Choroid plexus epithelial cell (primary cell): ENCODE measurements at places on chromosomes 4 and X.
A peak's percentile ranks its signal among the peaks of the same experiment; 100 is the strongest.

GRCh38 chr4:137514406-137515111, 17.7 kb downstream of the PCDH18 start:
- no peak for DNase-seq

DNA sequence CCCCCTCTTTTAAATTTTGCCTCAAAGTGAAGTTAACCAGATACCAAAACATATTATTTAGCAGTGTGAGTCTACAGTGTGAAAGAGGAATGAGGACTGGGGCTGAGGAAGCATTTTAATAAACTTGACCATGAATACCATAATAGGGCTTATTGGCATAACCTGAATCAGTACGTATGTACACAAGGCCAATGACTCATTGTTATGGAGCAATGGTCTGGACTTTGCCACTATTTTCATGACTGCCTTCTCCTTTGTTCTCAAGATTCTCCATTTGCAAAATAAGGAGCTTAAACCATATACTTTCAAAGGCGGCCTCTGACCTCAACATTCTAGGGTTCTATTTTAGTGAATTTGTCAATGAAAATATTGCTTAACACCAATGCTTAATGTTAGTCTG, 102.8 kb upstream of the OR13H1 start:
- no peak for DNase-seq

GRCh38 chr4:3765271-3766035, 732 bp upstream of the ADRA2C start:
- peak; percentile 43 for DNase-seq

- peak; percentile 96 for DNase-seq
Measured at GRCh38 chr4:168634276-168634802, 137.5 kb downstream of the PALLD start.

DNA sequence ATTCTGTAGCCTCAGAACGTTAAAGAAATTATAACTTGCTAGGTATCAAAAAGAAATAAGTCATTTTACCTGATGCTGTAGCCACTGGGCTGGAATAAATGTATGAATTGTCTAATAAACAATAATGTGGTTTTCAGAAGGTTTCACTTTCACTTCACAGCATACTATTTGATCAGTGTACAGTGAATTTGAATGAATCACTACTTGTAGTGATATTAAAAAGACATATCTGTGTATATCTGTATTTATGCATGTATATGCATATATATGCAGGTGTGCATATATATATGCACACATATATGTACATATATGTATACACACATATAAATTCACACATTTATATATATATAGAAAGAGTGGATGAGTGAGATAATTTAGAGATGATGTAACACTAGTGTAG, 440.0 kb upstream of the PCDH10 start:
- DNase-seq, result no peak

DNA sequence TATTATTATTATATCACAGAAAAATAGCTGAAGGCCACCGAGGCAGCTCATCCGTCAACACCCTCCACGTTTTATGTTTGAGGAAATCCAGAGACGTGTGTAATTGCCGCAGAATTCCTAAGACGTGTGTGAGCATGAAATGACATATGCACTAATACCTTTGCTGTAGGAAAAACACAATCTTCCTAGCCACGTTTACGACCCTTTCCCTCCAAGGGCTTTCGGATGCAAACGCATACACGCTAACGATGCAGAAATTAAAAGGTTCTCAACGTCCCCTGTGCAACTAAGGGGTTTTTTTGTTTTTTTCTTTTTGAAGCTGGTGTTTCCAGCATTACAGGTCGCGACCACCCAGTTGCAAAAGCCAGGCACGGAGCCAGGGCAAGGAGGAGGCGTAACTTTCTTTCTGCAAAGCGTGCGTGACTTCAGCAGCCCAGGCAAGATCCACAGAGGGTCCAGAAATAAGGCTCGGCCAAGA, 33.8 kb downstream of the CRLF2 start:
- peak; percentile 6 for DNase-seq

GRCh38 chr4:156915221-156915620, 56.4 kb downstream of the PDGFC start:
- no peak for DNase-seq

GRCh38 chr4:56973336-56973735, 4.1 kb downstream of the NOA1 start:
- DNase-seq, result no peak

DNA sequence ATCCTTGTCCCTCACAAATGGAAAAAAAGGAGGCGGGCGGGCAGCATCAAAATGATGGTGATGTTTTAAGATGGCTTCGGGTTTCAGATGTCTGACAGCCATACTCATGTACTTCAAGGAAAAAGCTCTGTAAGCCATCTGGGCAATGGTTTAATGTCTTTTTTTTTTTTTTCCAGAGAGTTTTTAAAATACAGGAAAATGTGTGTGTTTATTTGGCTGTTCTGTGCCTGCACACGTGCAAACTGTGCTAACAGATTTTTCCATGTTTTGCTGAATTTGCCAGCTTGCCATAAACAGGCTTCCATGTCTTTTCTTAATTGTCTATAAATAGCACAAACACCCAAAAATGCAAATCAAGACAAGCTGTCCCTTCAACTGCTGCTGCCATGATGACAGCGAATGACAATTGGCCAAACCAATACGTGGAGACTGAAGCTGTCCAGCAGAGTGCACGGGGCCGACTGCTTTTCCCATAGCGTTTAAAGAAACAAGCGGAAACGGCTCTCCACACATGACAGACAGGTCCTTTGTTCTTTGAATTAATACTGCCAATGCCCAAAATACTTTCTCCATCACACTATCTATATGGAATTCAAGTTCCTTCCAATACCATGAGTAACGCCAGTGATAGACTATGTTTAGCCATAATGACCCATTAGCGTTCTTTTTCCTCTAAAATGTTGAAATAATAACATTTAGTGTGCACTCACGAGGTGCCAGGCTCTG, 35.7 kb downstream of the AFAP1 start:
- DNase-seq, result peak; percentile 71

DNA sequence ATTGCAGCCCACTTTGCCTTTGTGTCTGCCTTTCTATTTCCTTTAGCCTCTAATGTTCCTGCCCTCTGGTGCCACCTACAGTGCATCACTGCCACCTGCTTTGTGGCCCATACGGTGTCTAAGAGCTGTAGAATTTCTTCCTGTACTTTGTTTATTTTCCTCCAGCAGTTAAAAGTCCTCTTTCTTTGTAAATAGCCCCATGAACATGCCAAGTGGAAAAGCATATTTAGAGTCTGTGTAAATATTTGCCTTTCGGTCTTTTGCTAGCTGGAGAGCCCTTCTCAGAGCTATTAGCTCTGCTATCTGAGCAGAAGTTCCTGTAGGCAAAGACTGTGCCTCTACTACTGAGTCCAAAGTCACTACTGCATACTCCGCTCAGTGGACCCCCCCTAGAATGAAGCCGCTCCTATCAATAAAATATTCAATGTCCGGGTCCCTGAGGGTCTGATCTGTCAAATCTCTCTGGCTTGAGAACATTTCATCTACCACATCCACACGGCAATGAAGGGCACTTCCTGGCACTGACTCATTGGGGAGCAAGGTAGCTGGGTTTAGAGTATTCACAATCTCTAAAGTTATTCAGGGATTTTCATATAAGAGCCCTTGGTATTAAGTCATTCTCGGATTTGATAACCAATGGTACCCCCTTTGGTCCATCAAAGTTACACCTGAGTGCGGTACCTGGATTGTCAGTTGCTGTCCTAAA, 36.3 kb downstream of the SULT1E1 start:
- DNase-seq, result peak; percentile 81

DNA sequence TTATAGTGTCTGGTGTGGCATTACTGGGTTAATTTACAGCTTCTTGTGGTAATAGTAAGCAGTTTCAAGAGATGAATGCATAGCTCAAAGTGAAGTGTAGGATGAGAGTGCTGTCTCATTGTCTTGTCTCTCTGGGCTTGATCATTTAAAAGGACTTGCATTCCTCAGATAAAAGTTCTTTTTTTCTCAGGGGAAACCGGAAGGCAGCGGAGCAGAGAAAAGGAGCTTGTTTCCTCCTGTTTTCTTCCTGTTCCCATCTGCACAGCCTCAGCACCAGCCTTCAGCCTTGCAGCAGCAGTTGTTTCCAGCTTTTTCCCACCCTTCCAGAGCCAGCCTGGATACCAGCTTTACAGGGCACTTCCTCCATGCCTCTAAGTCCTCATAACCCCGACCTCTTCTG, 61.4 kb upstream of the LGI2 start:
- DNase-seq, result no peak

DNA sequence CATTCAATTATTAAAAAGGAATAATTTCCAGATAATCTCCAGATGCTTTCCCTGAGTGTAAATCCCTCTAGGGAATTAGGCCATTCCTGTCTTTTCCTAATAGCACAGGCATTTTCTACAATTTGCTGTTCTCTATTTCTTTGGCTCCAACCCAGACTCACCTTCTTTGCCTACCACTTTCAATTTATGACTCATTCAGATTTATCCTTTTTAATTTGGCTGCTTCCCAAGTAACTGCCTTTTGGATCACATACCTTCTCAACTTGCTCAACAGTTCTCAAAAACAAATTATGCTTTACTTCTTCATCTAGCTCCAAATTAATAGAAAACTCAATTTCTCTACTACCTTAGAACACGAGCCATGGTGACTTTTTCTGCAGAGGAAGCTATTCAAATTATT, 1166.3 kb upstream of the PCDH7 start:
- peak; percentile 8 for DNase-seq

DNA sequence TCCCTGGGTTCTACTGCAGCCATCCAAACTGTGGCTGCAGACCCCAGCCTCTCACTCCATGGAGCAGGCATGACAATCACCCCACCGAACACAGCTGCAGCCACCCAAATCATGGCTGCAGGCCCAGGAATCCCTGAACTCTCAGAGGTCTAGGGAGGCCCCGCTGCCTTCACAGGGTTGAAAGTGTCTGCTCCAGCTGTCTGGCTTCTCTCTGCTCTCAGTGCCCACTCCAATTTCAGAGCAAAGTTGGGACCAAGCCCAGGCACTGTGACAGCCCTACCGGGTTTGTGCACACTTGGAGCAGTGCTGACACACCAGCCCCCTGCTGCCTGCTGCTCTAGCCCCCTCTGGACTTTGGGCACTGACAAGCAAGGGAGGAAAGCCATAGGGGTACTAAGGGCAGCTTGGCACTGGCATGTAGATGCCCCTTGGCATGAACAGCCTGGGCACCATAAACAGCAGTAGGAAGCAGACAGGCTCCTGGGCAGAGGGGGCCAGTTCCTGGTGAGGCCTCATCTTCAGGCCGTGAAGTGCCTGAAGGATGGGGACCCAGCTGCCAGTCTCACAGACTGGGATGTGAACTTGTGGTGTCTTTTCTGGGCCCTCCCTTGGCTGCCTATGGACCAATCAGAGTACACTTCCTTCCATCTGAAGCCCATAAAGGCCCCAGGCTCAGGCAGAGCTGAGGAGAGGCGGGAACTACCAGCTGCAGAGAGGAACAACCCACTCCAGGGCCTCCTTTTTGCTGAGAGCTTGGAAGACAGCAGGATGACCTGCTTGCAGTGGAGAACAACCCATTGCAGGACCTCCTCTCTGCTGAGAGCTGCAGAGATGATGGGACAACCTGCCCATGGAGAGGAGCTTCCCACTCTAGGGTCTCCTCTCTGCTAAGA, 68.8 kb downstream of the TECRL start:
- DNase-seq, result no peak

- DNase-seq, result no peak
Measured at GRCh38 chr4:14855719-14856061, 146.6 kb upstream of the CPEB2 start.

GRCh38 chrX:79721234-79721633, 293.3 kb upstream of the TBX22 start:
- no peak for DNase-seq

GRCh38 chrX:153783378-153784013, 2.7 kb downstream of the SRPK3 start:
- no peak for DNase-seq

DNA sequence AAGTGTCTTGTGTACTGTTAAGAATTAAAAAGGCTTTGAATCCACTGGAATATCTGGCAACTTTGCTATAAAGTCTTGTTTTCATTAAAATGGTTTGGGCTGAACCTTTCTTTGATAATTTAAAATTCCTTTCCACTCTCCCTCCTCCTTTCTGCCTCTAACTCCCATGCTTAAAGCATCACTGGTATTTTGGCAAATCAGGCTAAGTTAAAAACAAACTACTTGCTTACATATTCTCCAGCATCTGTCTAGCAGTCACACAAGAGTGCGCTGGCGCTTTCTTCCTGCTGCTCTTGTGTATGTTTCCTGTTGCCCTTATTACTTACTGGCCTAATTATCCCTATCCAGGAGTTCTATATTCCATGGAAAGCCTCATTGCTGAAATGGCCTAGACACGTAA, 136.6 kb downstream of the VEGFC start:
- DNase-seq, result no peak

DNA sequence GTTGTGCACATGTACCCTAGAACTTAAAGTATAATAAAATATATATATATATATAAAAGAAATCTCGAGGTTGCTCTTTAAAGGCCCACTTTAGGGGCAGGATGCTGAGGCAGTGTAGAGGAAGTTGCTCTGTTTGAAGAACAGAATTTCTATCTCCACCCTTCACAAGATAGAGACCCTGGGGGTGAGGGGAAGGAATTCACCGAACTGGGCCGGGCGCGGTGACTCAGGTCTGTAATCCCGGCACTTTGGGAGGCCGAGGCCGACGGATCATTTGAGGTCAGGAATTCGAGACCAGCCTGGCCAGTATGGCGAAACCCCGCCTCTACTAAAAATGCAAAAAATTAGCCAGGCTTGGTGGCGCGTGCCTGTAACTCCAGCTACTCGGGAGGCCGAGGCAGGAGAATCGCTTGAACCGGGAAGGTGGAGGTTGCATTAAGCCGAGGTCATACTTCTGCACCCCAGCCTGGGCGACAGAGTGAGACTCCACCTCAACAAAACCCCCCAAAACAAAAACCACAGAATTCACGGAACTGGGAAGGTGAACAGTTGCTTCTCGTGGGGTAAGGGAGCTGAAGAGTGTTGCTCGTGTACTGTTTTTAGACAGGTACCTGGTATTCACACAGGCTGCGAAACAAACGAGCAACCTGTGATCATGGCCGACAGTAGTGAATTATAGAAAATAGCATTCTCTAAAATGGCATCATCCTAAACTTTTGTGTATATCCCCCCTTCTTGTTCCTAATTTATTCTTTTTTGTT, 6.2 kb downstream of the PLAC8 start:
- no peak for DNase-seq

GRCh38 chr4:132445386-132445785, 703.7 kb upstream of the PCDH10 start:
- no peak for DNase-seq

- DNase-seq, result peak; percentile 89
Measured at GRCh38 chr4:76758290-76758882, 139.6 kb downstream of the SOWAHB start.

DNA sequence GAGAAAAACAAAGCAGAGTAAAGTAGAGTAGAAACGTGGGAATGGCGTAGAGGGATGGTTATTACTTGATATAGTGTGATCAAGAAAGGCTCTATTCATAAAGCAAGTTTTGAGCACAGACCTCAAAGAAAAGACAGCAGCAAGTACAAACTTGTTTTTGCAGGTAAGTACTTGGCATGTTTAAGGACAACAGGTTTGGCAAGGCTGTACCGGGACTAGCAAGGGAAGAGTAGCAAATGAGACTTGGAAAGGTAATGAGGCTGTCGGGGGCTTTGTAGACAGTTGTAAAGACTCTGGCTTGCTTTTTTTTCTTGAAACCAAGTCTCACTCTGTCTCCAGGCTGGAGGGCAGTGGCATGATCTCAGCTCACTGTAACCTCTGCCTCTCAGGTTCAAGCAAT, 40.9 kb downstream of the NEK1 start:
- no peak for DNase-seq

GRCh38 chr4:6178757-6179156, 21.6 kb downstream of the JAKMIP1 start:
- DNase-seq, result peak; percentile 3
